ENCODE measurements at places on chromosomes 3 and 15. TPM values are rescaled to one million over a fixed set of nuclear protein-coding genes. Genes with fewer than 3 reads are reported as not detected.

Gene MYO5C
- polyA plus RNA-seq, result 38.7 TPM

GRCh38 chr3:42246091-42246490 lies 19.9 kb downstream of the CCK start:
- no peak for DNase-seq

GRCh38 chr15:89333011-89333860 lies 1.4 kb downstream of the POLG start:
- DNase-seq, result no peak

GRCh38 chr3:158713094-158713499 lies 19.2 kb downstream of the RARRES1 start:
- no peak for DNase-seq

Gene MYEF2
- polyA plus RNA-seq, result 33.1 TPM

DNA sequence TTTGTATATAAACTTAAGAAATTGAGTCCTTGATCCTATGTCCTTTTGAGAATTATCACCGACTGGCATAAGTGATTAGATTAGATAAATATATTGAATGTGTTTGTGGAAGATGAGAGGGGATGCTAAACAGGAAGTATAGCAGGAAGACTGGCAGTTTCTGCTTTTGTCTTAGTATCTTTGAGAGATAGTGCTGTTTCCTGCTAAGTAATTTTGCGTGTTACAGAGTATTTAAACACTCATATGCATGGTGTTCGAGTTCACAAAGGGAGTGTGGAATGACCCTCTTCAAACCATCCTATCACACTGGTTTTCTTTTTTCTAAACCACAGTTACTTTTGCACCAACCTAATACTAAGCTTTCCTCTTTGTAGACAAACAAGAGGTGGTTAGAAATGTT lies 106.0 kb downstream of the KLHL25 start:
- no peak for DNase-seq

DNA sequence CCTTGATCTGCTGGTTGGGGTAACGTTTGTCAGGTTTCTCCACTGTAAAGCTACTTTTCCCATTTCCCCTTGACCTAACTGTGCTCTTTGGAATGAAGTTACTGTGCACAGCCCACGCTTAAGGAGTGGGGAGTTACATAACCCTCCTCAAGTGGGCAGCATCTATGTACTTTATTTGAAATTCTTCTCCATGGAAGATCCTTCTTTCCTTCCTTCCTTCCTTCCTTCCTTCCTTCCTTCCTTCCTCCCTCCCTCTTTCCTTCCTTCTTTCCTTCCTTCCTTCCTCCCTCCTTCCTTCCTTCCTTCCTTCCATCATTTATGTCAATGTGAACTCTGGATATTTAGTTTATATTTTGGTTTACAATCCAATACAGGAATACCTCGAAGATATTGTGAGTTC lies 77.1 kb upstream of the TRA2B start:
- DNase-seq, result no peak

Gene TAGLN3
- 3.4 TPM for polyA plus RNA-seq

Gene C3orf85
- not detected for polyA plus RNA-seq

DNA sequence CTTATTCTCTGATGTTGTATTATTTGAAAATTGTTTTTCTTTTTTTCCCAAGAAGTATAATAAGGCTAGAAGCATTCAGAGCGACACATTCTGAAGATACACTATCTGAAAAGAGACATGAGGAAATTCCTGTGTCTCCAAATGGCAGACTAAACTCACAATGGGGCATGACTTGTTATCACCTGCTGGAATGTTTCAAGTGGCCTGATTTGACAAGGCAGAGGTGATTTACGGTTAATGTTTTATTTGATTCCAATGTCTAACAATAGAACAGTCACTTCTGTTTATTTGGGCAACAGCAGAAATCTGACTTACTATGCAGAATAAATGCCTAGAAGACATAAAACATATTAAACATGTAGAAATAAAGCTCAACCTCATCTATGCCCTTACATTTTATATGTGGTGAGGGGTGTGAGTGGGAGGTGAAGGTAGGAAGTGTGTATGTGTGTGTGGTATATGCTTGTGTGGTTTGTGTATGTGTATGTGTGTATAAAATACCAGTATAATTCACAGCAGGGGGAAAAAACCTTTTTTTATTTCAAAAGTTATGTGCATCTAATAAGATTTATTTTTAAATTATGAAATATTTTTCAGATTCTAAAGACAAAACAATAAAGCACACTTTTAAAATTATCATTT lies 1051.7 kb downstream of the ROBO2 start:
- no peak for DNase-seq

DNA sequence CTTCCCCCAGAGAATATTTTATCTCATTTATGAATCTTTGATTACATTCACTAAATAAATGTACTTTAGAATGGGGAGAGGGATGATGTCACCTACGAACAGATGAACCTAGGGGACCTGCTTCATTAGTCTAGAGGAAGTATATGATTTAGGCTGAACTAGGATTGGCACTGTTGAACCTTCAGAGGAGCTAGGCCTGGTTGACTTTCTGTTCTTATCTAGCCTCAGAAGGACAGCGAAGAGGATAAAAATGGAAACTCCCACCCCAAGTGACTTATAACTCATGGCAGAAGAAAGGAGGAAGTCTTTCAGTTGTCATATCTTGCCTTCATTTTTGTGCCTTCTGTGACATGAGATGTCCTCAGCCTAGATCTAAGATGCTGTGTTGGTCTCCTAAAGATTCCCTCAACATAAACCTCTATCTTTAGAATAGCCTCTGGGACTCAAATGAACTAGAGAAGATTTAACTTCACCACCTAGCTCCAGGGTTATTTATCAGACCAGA lies 42.6 kb downstream of the POLG start:
- no peak for DNase-seq

- no peak for DNase-seq
Measured at GRCh38 chr15:56920367-56920627, 1.9 kb downstream of the TCF12 start.

- DNase-seq, result no peak
Measured at GRCh38 chr15:100245487-100245820, 96.3 kb downstream of the ADAMTS17 start.

- DNase-seq, result no peak
Measured at GRCh38 chr15:42494998-42495360, 455 bp upstream of the SNAP23 start.

- no peak for DNase-seq
Measured at GRCh38 chr3:4613366-4613765, 120.2 kb downstream of the ITPR1 start.

- DNase-seq, result no peak
Measured at GRCh38 chr15:80931191-80931590, 58.4 kb downstream of the MESD start.

DNA sequence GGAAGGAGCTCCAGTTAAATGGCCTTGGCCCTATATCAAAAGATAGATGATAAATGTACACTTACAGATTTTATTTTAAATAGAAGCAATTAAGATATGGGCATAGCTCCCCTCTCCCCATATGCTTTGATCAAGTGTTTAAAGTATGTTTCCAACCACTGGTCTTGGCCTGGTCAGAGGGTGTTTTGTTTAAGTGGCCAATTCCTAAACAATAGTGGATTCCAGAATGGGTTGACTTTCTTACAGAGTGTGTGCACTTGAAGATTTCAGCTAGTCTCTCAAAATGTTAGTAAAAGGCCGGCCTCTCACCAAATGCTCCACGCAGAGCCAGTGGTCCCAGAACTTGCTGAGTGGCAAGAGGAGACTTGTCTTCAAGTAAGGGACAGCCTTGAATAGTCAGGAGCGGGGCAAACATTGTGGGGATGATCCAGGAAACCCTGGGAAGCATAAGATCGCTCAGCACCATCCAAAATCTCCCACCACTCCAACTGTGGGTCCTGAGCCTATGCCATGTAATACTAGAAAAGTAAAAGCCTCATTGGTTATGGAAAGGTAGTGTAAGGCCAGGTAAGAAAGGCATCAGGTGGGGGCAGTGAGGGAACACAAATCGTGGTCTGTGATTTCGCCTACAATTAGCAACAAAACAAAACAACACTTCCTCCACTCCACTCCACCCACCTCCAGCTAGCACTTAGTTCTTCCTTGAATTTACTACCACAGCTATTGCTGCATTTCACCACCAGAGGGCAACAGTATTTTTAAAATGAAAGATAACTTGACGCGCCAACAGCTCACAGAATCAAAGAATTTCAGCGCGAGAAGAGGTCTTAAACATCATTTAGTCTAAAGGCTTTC lies 4.8 kb downstream of the RARRES1 start:
- DNase-seq, result peak; percentile 70

- peak; percentile 24 for DNase-seq
Measured at GRCh38 chr3:185677146-185677829, 91.2 kb downstream of the SENP2 start.

GRCh38 chr3:120111898-120112297 lies 17.7 kb upstream of the GSK3B start:
- no peak for DNase-seq

GRCh38 chr3:184728010-184728527 lies 16.2 kb upstream of the MAGEF1 start:
- DNase-seq, result no peak

DNA sequence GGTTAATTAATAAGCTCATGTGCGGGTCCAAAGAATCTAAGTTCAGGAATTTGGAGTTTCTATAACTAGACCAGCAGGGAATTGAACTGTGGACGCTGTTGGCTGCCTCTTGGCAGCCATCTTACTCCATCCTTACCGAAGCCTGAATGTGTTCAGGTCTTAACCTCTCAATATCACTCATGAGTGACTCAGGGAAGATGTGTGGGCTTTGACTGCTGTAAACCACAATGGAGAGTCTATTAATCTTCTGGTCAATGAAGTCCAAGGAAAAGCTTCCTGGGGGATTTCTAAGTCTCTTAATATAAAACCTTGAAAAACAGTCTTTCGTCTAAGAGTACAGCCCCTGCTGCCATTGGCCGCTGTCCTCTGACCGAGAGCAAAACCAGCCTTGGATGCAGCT lies 46.7 kb upstream of the OXTR start:
- no peak for DNase-seq

GRCh38 chr15:34349769-34350168 lies 6.7 kb downstream of the NUTM1 start:
- no peak for DNase-seq

GRCh38 chr3:33883538-33883950 lies 85.1 kb downstream of the PDCD6IP start:
- DNase-seq, result peak; percentile 12

Gene BOC
- polyA plus RNA-seq, result 37.4 TPM

DNA sequence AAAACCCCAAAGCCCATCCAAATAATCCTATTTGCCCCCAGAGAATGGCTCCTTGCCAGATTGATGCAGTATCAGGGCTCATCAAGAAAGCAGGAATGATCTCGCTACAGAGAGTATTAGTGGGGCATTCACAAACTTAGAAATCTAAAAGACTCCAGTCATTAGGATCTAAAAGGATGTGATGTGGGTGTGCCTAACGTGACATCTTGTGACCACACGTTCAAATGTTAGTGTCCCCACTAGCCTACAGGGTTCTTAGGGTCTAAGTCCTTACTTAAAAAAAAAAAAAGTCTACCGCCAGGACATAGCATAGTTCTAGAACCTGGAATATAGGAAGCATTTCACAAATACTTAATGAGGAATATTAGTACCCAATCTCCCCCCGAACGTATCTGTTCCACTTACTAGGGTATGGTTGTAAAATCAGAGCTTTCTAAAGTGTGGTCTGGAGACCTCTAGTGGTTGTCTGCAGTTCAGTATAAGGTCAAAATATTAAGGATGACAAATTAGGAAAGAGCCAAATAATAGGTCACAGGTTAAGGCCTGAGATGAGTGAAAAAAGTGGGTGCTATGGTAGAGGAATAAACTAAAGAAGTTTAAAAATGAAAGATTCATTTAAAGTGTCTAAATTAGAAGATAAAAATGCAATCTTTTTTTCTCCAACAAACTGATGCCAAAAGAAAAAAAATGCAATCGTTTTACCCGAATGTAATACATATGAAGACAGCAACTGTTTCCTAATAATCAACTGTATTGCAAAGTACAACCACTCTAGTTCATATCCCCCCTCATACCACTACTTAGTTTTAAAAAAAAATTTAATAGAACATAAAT lies 4.2 kb upstream of the CHRM5 start:
- DNase-seq, result no peak

DNA sequence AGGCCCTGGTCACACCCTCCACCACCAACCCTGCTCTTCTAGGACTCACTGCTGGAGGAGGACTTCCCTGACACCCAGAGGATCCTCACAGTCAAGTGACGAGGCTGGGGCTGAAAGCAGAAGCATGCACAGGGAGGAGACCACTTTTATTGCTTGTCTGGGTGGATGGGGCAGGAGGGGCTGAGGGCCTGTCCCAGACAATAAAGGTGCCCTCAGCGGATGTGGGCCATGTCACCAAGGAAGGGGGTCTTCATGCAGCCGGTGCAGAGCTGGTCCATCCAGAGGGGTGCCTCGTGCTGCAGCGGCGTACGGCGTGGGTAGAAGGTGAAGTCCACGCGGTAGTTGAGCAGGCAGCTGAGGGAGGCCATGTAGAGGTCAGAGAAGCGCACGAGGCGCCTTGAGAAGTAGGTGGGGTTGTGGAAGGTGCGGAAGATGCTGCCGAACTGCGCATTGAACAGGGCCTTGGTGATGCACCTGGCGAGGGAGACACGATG lies 9.4 kb downstream of the NT5DC2 start:
- DNase-seq, result no peak

GRCh38 chr3:132378048-132378762 lies 39.1 kb upstream of the DNAJC13 start:
- no peak for DNase-seq

Gene SH3BP5
- polyA plus RNA-seq, result 63.6 TPM

Gene NR2E3
- polyA plus RNA-seq, result 0.56 TPM

DNA sequence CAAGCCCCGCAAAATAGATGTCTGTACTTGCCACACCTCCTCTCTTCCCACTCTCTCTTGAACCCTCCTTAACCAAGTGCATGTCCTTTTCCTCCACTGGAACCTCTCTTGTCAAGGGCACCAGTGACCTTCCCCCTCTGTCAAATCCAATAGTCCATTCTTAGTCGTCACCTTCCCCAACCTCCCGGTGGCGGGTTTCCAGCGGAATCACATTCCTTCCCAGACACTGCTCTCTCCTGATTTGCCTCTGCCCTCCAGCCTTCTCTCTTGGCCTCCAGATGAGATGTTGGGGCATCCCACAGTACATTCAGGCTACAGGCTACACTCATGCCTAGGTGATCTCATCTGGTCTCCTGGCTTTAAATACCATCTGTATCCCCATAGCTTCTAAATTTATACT lies 31.1 kb downstream of the SCN5A start:
- DNase-seq, result no peak

All from right lung (tissue), 10 donors.